ENCODE measurements at places on chromosomes 12 and 14.

DNA sequence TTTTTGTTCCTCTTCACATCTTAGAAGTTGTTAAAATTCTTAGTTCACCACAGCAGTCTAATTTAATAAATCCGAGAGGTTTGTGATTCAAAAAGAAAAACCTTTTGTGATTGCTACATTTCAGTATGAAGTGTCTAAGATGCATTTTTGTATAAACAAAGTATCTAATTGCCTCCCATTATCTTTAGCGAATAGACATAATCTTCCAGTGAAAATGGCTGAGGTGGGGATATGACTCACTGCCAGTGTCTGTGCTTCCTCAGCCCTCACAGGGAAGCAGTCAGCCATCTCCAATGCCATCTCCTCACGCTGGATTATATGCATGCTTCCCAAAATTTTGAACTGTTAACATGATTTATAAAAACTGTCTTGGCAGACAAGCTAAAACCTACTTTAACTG lies 7.6 kb downstream of the GCH1 start:
- DNase-seq: no peak

DNA sequence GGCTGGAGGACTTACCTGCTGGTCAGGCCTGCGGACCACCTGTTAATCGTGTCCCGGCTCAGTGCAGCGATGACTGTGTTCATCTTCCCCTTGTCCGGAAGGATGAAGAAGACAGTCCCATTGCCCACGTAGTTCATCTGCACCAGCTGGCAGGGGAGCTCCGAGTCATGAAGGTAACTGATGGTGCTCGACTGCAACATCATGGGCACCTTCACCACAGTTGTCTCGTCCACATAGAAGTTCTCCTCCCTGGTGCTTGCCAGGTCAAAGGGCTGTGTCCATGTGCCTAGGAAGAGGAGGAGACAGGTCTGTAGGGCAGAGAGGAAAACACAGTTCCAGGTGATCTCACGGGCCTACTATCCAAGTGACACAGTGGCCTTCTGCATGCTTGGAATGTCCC lies 13.4 kb downstream of the SERPINA6 start:
- DNase-seq: no peak

DNA sequence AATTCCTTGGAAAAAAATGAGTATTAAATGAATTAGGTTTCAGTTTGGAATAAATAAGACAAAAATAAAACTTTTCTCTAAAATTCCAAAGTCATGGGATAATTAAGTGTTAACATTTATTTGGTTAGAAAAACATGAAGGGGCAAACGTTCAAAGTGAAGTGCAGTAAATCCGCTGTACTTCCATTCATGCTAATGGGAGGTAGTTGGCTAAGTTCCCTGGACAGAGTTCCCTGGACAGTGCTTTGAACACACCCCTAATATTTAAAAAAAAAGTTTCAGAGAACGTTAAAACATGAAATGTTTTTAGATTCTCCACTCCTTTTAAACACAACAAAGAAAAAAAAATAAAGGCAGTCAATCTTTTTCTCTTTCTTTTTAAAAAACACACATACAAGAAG lies 16.3 kb downstream of the ALX1 start:
- no peak for DNase-seq

- DNase-seq: no peak
Observed at GRCh38 chr12:90036637-90037036, 328.0 kb upstream of the ATP2B1 start.

DNA sequence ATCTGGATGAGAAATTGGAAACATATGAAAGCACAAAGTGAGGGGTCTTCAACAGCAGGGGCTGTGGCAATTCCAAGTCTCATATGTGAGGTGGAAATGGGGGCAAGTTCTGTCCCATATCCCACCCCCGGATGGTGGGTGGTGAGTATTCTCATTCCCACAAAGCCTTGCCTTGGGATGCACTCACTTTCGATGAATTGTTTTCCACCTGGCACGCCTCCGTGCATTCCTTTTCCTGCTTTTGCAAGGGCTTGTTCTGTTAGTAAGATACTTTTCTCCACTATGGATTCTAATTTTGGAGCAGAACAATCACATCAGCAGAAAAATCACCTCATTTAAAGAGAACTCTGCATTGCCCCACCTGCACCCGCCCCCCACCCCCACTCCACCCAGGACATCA lies 3.1 kb downstream of the LACRT start:
- DNase-seq: no peak

DNA sequence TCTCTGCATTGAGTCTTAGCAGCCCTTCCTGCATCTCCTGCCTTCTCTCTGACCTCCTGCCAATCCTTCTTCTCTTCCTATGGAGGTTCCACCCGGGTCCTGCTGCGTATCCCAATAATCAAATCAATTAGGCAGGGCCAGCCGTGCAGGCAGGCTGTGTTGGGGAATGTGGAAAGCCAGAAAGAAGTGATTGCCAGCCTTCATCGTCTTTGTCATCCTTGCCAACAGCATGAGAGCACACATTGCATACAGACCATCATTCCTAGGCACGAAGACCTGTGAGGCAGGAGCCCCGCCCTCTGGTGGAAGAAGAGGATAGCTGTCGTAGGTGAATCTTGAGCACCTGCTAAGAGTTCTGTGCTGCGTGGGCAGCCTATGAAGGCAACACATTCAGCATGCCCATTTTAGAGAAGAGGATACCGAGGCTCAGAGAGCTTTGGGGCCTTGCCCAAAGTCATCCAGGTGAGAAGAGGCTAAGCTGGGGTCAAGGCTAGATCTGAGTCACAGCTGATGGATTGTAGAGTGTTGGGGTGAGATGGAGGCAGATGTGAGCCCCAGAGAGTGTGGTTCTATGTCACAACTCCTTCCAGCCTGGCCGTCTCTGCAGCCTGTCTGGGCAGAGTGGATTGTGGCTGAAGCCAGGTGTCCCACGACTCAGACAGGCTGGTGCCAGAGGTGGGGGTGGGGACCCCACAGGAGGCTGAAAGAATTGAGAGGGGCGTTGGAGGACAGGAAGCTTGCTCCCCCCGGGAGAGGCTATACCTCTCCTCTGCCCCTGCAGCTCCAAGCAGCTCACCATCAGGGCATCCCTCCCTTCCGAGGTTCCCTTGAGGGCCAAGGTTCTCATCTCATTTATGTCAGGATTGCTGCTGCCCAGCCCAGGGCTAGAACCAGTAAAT lies 12.7 kb downstream of the C14orf132 start:
- DNase-seq: no peak

DNA sequence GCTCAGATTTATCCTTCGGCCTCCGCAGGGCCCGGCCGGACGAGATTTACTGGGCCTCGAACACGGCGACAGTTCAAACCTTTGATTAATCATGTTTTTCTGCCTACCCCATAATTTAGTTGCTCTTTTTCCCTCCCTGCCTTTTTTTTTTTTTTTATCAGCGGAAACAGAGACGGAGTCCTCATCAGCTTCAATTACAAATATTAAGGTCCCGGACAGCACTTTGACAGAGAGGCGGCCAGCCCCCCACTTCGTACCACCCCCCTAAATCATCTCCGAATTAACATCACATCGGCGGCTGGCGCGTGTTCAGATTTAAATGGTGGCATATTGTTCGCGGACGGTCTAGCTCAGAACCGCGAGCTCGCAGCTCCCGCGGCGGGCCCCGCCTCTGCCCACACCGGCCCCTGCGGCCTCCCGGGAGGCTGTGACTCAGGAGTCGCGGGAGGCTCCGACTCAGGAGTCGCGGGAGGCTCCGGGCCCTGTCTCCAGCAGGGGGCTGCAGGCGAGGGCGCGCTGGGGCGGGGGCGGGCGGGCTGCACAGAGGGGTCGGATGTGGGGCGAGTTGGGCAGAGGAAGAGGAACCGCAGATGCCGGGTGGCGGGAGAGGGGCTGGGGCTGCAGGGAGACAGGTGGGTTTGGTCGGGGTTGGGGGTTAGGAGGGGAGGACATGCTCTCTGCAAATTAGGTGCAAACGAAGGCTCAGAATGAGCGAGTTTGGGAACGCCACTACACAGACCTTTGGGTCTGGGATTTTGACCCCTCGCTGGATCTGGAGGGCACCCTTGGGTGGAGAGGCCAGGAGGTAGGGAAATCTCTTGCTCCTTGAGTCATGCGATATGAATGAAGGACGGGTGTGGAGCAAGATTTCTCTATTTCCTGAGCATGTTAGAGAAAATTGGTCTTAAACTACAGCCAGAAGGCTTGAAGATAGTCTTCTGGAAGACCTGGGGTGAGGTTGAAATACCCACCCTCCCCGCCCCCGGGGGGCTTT lies 19.6 kb upstream of the ATP5MC2 start:
- DNase-seq: peak; percentile 28
